AG10803 (cell line): ENCODE measurements at places on chromosomes 13 and 19.

- DNase-seq = peak; percentile 16
Measured at GRCh38 chr13:94784066-94784465, 71.7 kb upstream of the SOX21 start.

- no peak for DNase-seq
Measured at GRCh38 chr19:47012617-47013016, 7.0 kb upstream of the NPAS1 start.

GRCh38 chr19:18386543-18387271 lies 749 bp downstream of the GDF15 start:
- DNase-seq = peak; percentile 91

DNA sequence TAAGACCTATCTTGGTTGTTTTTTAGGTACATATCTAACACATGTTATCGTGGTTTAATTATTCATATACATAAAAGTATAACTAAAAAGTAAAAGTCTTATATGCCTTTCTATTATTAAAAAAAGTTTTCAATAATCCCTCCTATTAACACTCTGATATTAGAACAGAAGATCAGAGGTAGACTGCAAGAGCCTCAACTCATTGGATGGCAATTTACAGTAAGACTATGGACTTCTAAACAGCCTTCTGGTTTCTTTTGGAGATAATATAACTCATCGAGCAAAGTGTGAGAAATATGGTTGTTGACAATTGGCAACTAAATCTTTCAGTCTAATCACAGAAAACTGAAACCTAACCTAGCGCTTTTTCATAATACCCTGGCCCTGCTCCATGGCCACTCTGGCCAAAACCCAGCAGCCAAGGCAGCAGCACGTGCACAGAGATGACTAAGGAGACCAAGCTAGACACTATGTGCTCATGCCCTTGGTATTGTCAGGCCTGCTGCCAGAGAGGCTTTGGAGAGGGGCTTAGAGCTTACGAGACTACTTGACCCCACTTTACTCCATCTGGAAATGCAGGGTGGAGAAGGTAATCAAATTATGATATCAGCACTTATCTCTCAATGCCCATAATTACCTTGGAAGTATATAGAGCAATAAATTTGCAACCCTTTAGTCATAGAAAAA lies 40.6 kb upstream of the EEF1AKMT1 start:
- DNase-seq = peak; percentile 93

GRCh38 chr13:102900193-102900608 lies 54.4 kb downstream of the ERCC5 start:
- DNase-seq = no peak

DNA sequence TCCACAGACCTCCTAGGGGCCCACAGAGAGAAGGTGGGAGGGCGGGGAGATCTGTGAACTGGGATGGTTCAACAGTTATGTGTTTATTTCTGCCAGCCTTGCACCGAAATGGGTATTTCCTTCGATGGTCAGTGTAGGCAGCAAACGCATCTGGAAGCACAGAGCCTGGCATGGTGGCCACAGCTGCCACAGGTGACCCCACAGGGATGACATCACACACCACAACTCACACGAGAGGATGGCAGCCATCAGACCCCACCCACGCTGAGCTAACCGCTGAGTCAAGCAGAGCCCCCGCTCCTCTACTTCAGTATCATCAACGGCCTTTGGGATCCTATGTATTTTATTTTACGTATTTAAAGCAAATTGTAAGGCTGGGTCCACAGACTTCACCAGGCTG lies 37.4 kb downstream of the NAXD start:
- DNase-seq = no peak

DNA sequence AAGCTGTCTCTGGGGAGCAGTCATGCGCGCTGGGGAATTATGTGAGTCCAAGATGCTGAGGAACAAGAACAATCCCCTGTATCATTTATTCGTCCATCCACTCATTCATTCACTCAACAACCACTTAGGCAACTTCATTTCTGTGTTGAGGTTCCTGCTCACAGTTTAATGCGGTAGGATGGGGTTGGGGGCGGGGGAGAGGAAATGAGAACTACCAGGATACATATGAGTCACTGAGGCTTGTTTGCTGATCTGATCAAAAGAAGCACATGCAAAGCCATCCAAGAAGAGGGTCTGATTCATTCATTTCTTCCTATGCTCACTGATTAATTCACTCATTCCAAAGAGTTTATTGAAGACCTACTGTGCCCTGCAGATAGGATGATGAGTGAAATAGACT lies 20.9 kb downstream of the ZNF536 start:
- peak; percentile 61 for DNase-seq

DNA sequence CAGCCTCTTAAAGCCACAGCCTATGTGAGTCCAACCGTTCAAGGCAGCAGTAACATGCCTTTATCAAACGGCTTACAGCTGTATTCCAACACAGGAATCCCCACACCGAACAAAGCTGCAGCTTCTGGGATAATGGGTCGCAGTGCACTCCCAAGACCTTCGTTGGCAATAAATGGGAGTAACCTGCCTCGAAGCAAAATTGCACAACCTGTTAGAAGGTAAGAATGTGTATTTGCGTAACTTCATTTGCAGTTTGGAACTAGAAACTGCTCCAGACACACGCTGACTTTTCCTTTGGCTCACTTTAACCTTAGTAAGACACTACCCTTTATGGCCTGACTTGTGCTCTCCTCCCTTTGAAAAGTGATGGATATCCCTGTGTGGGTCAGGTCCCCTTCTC lies 63.4 kb downstream of the SLAIN1 start:
- no peak for DNase-seq

GRCh38 chr19:1394252-1395193 lies 6.8 kb downstream of the GAMT start:
- DNase-seq = no peak

GRCh38 chr13:90270226-90270625 lies 1077.3 kb upstream of the MIR17HG start:
- peak; percentile 21 for DNase-seq

- DNase-seq = peak; percentile 9
Measured at GRCh38 chr19:294946-295686, 3.9 kb upstream of the PLPP2 start.

DNA sequence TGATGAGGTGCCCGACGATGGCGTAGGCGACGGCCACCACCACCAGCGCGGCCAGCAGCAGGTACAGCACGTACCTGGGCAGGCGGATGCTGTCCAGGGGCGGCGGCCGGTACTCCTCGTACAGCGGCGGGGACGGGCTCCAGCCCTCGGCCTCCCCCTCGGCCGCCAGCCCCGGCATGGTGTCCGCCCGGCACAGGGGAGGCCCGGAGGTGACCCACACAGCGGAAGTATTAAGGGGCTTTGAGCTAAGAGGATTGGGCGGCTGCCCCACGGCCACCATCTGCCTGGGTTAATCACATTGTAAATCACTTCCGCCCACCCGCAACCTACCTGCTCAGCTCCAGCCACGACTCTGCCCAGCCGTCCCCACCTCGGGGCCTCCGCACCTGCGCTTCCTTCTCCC lies at the start of gene SMIM44:
Gene SMIM44 (minus strand): TSS at position 216 of the 403 bp plus-strand sequence. CDS start 38 bp downstream, at position 178.
- no peak for DNase-seq

DNA sequence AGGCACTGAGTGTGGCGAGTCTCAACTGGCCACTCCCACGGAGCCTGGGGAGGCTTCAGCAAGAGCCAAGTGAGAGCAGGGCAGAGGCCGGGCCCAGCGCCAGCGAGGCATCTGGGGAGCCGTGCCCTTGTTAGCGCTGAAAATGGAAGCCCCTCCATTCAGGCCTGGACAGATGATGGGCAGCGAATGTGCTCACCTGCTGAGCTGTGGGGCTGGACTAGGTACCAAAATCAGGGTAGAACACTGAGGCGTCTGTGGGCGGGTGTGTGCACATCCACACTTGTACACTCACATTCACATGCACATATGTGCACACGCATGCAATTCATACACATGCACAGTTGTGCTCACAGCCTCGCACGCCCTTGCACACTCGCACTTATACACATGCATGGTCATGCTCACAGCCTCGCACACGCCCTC lies 20.7 kb downstream of the NAXD start:
- no peak for DNase-seq

DNA sequence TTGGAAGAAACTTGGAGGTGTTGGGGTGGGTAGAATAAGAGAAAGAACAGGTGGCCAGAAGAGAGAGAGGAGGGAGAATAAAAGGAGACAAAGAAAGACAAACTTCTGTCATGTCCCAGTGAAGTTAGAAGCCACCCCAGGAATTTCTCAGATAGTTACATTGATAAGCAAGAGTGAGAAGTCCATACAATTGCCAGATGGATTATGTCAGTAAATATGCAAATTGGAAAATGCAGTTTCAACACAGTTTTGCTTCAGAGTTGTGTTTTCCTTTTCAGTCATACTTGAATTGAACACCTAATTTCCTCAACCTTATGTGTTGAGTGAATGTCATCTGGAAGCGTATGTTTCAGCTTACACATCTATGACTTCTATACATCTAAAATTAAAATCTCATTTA lies 139.2 kb downstream of the RXFP2 start:
- DNase-seq = no peak

GRCh38 chr13:27541386-27541785 lies 78.9 kb downstream of the LNX2 start:
- DNase-seq = peak; percentile 81

- peak; percentile 47 for DNase-seq
Measured at GRCh38 chr13:79725841-79726240, 244.9 kb downstream of the NDFIP2 start.

GRCh38 chr19:11159598-11160439 lies 4.2 kb upstream of the SPC24 start:
- no peak for DNase-seq

DNA sequence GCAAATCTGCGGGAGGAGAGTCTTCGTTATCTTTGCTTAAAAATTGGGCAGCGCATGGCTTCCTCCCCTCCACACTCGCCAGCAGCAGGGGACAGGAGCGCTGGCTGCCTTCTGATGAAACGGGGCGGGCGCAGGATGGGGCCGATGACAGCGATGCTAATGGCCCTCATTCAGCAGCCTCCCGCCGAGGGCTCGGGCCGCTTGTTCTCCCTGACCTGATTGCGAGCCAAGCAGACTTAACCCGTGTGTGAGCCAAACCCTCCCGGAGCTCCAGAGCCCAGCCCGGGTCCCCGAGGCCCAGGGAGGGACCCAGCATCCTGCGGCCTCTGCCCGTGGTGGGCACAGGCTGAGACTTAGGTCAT lies 90.3 kb downstream of the KDM4B start:
- DNase-seq = no peak

DNA sequence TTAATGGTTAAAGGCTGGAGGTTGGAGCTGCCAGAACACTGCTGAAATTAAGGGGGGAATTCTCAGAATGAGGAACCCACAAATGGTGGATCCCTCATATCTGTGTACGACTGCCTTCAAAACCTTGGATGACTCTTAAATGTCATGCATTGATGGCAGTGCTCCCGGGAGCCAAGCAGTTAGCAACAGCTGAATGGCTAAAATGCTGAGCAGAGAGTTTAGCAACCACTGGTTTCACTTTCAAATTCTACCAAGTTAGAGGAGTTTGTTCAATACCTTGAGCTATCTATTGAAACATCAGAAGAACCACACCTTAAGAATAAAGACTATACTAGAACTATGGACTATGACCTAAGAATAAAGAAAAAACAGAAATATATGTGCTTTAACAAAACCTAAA lies 41.4 kb downstream of the UQCRFS1 start:
- no peak for DNase-seq

DNA sequence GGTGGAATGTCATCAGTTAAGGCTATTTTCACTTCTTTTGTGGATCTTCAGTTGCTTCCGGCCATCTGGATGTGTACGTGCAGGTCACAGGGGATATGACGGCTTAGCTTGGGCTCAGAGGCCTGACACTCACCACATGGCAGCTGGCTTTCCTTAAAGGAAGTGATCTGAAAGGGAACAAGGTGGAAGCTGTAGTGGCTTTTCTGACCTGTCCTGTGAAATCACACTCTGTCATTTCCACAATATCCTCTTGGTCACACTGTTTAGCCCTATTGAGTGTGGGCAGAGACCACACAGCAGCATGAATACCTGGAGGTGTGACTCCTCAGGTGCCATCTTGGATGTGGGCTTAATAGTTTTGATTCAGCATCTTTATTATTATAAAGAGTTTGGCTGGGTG lies 4.5 kb upstream of the BAX start:
- DNase-seq = no peak

DNA sequence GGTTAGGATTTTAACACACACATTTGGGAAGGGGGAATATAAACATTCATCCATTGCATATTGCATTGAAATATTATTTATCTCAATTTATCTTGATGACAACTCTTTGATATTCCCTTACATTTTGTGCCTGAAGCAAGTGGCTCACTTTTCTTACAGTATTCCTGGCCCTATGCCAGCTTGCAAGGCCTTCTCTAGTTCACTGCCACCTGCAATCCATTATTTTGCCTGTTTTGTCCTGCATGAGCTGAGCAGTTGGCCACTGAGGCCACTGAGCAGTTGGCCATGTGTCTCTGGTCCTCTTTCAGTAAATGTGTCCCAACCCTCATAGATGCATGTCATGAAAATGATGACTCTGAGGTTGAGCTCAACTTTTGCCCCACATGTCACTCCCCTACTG lies 49.8 kb downstream of the CBY2 start:
- DNase-seq = no peak

GRCh38 chr19:20669263-20669662 lies 7.9 kb upstream of the ZNF626 start:
- no peak for DNase-seq

- DNase-seq = no peak
Measured at GRCh38 chr19:48961051-48961649, 4.0 kb upstream of the FTL start.

DNA sequence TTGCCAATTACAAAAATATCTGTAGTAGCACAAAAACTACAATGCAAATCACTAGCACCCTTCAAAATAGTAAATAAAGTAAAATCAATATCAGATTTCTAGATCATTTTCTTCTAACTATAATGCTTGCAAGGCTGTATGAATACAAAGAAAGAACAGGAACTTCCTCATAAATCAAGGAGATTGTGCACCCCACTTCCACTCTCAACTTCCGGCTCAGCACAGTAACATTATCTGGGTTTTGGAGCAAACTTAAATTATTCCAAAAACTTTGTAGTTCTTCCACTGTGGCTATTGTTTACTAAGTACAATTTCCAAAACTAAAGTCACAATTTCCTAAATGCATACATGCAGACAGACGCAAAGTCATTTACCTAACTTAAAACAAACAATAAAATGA lies 778.3 kb upstream of the SLC10A2 start:
- no peak for DNase-seq
